Esophagus squamous epithelium (tissue), 5 donors: ENCODE measurements at places on chromosomes 12 and 14.

- DNase-seq = no peak
Measured at GRCh38 chr12:60394665-60395064, 798.8 kb downstream of the SLC16A7 start.

GRCh38 chr14:89163031-89163636 is 253.9 kb downstream of the FOXN3 start:
- no peak for DNase-seq

DNA sequence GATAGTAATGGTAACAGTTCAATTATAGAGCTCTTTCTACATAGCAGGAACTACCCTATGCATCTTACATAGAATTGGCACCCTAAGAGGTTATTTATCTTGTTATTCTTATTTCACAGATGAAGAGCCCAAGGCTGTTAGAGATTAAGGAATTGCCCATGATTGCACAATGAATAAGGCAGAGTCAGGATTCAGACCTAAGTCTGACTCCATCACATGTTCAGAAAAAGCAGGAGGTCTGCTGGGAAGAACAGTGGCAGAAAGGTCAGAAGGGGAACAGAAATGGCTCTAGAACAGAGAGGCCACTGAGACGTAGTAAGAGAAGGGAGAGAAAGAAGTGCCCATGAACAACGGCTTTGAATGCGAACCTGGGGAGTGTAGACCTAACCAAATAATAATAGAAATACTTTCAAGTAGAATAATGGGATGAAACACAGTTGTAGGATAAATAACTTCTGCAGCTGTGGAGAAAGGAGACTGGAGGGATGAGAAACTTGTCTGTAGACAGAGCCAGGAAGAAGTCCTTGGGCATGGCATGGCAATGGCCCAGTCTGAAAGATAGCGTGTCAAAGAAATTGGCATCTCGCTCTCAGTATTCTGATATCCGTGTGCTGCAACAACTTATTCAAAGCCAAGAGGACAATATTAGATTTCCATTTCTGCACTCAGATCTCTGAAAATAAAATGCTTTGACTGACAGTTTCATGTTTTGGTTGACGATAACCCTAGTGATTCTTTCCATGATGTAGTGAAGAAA is 17.6 kb downstream of the MYBPC1 start:
- no peak for DNase-seq

DNA sequence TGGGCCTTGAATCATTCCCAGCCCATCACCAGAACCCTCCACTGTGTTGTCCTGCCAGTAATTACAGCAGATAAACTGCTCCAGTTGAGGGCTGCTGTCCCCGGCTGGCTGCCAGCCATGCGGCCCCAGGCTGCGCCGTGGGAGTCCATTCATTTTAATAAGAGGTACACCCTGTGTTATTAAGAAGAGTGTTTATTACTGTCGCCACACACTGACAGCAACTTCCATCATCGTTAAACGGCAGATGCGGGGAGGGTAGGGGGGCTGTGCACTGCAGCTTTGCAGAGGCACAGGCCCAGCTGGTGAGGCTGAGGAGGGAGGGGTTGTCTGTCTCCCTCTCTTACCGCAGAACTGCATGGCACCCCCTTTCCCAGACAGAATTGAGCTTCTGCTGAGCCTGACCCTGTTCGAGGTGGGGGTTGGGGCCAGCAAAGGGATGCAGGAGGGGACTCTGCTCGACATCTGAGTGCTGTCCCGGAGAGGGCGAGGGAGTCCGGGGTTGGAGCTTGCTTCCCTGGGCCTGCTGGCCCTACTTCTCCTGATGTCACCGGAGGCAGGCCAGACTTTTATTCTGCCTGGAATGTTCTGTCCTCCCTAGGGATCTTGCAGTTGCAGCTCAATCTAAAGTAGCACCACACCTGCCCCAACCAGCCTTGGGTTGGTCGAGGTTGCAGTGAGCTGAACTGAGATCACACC is 33.8 kb upstream of the GPATCH2L start:
- no peak for DNase-seq

DNA sequence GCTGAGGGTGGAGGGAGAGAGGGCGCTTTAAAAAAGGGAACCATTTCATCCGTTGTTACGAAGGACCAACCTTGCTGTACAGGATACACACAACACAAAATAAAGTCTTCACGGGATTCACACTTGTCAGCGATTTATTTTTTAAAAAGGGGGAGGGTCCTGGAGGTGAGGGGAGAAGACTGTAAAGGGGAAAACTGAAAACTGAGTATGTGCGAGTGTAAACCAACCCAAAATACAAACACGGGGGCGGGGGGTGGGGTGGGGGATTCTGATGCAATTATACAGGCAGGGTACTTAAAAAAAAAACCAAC is 499 bp upstream of the PRKAG1 start:
- DNase-seq = no peak

DNA sequence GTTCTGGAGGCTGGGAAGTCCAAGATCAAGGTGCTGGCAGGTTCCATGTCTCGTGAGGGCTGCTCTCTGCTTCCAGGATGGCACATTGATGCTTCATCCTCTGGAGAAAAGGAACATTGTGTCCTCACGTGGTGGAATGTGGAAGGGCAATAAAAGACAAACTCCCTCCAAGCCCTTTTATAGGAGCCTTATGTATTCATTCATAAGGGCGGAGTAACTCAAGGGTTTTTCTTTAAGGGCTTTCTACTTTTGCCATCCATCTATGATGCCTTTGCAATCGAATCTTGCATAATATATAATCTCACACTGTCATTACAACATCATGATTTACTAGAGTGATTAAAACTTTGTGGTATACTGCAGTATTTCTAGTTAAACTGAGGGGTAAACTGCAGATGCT is 132.7 kb upstream of the DDHD1 start:
- DNase-seq = no peak

- DNase-seq = no peak
Measured at GRCh38 chr14:61598980-61599379, 96.3 kb upstream of the HIF1A start.

DNA sequence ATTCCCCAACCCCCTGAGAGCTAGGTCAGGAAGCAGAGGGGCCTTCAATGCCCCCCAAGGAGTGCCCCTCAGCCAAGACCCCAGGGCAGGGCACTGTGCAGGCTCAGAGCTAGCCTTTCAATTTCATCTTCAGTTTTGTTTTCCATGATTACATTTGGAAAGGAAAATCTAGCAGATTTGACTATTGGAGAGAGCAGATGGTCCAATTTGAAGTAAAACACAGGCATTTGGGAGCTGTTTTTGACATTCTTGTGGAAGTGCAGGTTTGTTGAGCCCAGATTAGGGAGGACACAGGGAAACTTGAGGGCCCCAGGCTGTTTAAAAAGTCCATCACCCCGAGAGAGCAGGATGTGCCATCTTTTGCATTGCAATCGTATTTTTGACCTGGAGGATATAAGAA is 58.6 kb upstream of the GPATCH2L start:
- DNase-seq = no peak

DNA sequence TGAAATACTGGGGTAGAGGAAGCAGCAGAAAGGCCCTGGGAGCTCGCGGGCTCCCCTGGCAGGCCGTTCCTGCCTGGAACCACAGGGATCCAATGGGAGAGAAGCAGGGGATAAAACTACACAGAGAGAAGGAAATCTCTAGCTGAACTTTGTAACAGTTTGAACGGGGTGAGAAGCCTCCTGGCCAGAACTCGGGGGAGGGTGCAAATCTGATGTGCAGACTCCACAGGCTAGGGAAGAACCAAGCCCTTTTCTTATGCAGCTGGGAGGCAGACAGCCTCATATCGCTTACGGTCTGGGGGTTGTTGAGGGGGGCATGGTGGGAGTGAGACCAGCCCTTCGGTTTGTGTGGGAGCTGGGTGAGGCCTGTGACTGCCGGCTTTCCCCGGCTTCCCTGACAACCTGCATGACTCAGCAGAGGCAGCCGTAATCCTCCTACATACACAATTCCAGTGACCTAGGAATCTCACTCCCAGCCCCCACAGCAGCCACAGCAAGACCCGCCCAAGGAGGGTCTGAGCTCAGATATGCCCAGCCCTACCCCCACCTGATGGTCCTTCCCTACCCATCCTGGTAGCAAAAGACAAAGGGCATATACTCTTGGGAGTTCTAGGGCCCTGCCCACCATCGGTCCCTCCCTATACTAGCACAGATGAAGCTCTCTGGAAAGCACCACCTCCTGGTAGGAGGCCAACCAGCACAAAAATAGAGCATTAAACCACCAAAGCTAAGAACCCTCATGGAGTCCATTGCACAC is 143.0 kb downstream of the TMTC1 start:
- DNase-seq = no peak

DNA sequence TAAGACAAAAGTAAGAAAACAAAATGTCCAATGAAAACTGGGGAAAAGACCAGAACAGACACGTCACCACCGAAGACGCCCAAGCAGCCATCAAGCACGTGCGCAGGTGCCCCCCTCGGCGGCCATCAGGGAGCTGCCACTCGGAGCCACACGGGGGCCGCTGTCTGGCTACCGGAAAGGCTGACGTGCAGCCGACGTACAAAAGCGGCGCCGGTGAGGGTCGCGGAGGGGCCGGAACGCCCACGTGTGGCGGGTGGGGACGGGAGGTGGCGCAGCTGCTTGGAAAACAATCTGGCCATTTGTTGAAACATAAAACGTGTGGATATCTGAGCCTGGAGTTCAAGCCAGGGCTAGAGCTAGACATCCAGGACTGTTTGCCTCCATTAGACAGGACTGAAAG is 60.7 kb downstream of the GALNT9 start:
- no peak for DNase-seq

DNA sequence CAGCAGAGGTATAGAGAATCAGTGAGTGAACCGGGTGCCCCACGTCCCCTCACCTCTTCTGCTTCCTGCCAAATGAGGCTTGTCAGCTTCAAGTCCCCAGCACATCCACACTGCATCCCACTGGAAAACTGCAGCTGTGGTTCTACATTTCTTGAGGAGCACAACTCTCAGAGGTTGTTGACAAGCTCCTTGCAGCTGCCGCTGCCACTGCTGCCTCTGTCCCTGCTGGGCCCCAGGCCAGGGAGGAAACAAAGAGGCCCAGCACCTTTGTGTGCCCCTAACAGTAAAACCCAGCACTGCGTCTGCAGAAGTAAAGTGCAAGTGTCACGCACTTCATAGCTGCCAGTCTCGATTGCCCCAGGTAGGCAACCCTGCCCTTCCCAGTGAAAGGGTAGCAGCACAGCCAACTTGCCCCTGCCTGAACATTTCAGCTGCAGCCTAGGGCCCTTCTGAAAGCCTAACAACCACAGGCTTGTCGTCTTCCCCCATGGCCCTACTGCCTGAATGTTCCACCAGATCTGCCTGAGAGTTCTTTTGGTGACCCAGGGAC is 1162.1 kb upstream of the USP15 start:
- no peak for DNase-seq
